ENCODE measurements at places on chromosomes 3 and 15. TPM values are rescaled to one million over a fixed set of nuclear protein-coding genes. Genes with fewer than 3 reads are reported as not detected.

UNC13C gene
- total RNA-seq: not detected

CCR5 gene
- total RNA-seq: not detected

DNA sequence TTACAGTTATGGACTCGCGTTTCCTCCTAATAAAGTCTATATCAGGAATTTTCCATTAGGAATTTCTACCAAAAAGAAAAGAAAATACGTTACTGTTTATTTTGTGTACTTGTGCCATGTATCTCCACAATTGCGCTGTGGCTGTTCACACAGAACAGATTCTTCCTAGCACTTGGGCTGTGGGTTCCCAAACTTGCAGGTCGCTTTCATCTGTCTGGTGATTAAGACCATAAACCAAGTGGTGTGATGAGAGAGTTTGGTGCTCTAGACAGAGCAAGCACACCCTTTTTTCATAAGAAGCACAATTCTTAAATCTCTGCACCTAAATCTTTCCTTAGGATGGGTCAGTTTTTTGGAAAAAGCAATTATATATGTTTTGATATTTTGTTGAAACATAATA, 203.3 kb downstream of the TP63 start:
- no peak overlapping the region for H3K4me3 ChIP-seq
- DNase-seq: no peak
- H3K27ac ChIP-seq: no peak overlapping the region

DNA sequence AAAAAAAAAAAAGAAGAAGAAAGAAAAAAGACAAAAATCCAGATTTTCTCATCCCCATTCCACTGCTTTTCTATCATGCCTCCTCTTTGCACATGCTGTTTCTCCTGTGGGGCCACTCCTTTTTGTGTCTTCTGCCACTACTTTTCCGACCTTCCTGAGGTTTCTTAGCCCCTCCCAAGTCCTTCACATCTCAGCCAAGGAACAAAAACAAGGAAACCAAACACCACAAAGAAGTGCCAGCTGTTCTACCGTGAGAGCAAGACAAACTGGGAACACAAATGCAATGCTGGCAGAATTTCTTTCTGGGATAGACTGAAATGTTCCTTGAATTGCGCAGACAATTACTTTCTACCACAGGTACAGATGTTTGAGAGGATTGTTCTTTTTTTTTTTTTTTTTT, 83.2 kb downstream of the MB21D2 start:
- H3K27me3 ChIP-seq: no peaks in the 10 kb centered on the region
- no peak for DNase-seq
- no peaks in the 10 kb centered on the region for H3K36me3 ChIP-seq
- no peak overlapping the region for H3K27ac ChIP-seq
- H3K4me3 ChIP-seq: no peak overlapping the region

DNA sequence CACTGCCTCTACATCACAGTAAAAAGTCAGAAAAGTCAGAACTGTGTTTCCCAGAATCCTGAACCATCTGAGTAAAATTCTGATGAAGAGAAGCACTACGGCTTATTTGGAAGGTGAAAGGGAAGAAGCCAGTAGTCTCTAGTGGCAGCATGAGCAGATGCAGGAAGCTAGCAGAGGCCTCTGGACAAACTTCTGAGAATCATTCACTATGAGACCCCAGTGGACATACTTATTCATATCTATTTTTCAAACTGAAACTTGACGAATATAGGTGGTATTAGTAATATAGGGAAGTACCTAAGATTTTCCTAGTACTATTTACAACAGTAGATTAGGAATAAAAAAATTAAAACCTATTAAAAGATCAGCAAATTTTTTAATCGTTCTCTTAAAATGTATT, 272.8 kb upstream of the TTC14 start:
- DNase-seq: no peak
- H3K36me3 ChIP-seq: no peaks in the 10 kb centered on the region
- no peak overlapping the region for H3K27ac ChIP-seq
- no peaks in the 10 kb centered on the region for H3K27me3 ChIP-seq
- H3K4me3 ChIP-seq: no peak overlapping the region
- H3K4me1 ChIP-seq: no peaks in the 10 kb centered on the region

DNA sequence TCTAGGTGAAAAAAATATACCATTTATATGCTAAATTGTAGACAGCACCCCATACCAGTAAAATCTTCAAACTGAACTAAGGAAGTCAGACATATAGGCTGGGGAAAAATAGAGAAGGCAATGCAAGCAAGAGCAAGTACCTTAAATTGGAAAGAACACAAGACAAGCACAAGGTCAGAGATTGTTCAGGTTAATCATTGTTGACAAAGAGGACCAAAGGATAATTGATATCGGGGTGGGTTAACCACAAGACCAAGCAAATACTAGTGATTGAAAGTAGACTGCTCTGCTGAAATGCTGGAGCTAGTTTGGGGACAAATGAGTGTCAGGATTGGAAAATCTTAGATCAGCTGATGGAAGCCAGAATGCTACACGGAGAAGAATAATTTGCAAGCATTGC, 499.8 kb downstream of the ROBO2 start:
- no peak overlapping the region for H3K4me3 ChIP-seq
- H3K27me3 ChIP-seq: no peaks in the 10 kb centered on the region
- no peaks in the 10 kb centered on the region for H3K36me3 ChIP-seq
- DNase-seq: no peak

GRCh38 chr15:43256341-43256740, 10.4 kb downstream of the TGM5 start:
- H3K27me3 ChIP-seq: no peaks in the 10 kb centered on the region
- H3K4me1 ChIP-seq: no peaks in the 10 kb centered on the region
- DNase-seq: no peak
- H3K27ac ChIP-seq: no peak overlapping the region
- H3K36me3 ChIP-seq: no peaks in the 10 kb centered on the region

DNA sequence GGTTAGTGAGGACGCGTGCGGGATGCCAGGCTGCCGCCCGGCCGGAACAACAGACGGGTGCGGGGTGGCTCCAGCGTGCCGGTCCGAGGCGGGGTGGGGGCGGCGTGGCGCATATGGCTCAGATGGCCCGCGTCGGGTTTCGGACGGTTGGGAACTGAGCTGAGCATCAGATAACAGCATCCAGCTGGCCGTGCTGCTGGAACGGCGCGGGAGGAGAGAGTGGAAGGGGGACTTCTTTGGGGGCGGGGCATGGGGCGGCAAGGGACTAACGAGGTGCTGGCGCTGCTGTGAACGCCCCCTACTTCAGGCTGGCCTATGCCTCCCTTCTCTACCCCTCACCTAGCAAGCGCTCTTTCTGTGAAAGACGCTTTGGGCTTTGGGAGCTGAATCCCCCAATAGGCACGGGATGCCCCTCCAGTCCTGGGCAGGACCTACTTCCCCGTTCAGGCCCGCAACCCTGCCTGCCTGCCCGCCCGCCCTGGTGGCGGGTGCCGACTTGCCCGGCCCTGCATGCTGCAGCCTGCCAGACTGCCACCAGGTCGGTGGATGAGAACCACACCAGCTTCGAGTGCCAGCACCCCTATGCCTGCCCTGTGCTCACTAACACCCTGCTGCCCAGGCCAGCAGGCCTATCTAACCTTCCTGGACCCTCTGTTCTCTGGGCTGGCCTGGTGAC, 542 bp downstream of the INKA1 start:
- H3K4me3 ChIP-seq: peak overlapping the region; percentile 86
- H3K27ac ChIP-seq: peak overlapping the region; percentile 71
- H3K27me3 ChIP-seq: no peaks in the 10 kb centered on the region
- H3K36me3 ChIP-seq: no peaks in the 10 kb centered on the region

DNA sequence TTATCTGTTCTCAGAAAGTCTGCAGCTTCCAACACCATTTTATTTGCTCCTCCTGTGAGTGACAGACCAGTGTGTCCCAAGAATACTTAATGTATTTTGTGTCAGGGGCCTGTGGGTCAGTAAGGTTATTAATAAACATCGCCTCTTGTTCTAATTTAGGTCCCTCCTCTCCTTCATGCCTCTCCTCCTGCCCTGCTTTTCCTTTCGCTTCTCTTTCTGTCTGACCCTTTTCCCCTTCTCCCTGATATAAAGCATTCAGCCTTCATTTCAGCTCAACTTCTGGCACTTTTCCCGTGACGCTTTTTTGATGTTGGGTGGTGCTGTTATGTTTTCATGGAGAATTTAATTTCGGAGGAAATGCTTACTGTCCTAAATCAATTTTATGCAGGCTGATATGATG, 29.7 kb upstream of the NR2F2 start:
- no peaks in the 10 kb centered on the region for H3K4me1 ChIP-seq
- no peak for DNase-seq
- H3K4me3 ChIP-seq: no peak overlapping the region
- H3K36me3 ChIP-seq: no peaks in the 10 kb centered on the region
- no peak overlapping the region for H3K27ac ChIP-seq
- no peaks in the 10 kb centered on the region for H3K27me3 ChIP-seq

DNA sequence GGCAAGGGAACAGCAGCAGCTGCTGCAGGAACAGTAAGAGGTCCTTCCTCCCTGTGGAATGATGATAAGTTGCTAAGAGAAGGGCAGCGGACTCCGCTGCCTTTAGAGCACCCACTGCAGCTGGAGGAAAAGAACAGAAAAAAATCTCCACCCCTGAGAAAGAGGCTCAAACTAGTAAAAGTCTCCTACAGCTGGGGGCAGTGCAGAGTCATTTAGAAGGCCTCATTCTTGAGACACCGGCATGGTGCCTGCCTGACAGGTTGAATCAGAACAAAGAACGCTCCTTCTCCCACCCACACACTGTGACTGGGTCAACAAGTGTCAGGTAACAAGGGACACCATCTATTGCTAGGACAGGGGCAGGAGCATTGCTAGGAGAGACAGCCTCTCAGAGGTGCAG, 188.4 kb downstream of the ABHD5 start:
- DNase-seq: no peak
- peaks cover 9% of the 10 kb centered on the region for H3K4me1 ChIP-seq
- no peaks in the 10 kb centered on the region for H3K36me3 ChIP-seq

Data from body of pancreas (tissue), 4 donors.